ENCODE measurements at places on chromosomes 12 and 14. TPM values are rescaled to one million over a fixed set of nuclear protein-coding genes. Genes with fewer than 3 reads are reported as not detected.

GRCh38 chr14:32469388-32470160 lies 140.5 kb downstream of the AKAP6 start:
- peak; percentile 81 for DNase-seq

ACVR1B gene
- 14.8 TPM for total RNA-seq

ASCL1 gene
- total RNA-seq = not detected

LYZ gene
- not detected for total RNA-seq

SPRING1 gene
- 61.5 TPM for total RNA-seq

DNA sequence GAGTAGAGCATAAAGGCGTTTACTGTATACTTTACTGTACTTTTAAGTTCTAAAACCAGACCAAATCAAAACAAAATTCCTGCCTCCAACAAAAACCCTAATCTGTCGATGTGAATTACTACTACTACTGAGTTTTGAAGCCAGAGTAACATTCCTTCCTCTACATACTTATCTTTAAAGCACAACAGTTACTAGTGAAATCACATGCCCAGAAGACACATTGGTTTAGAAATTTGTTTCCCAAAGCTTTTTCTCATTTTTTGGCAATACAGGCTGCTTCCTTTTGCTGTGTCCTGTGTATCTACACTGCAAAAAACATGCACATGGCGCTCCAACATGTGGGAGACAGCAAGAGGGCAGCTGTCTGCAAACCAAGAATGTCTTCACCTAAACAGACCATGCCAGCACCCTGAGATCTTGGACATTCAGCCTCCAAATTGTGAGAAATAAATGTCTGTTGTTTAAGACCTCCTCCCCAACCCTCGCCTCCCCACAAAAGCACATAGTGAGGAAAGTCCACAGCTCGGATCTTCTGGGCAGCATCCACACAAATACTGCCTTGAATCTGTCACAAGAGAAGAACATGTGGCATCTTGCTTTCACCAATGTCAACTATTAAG lies 21.1 kb downstream of the SETD3 start:
- DNase-seq = no peak

DNA sequence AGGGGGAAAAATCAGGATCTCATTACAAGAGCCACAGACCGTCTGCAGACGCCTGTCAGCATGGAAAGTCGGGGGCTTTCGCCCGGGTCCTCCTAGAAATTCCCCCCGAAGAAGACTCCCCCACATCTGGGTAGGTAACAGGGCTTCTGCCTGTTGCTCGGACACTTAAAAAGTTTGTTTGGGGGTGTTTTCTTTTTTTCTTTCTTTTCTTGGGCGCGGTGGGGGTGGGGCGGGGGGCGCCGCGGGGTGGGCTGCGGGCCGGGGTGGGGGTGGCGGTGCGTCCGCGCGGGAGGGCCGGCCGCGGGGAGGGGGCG lies 358 bp downstream of the ELK3 start:
- DNase-seq = no peak

DNA sequence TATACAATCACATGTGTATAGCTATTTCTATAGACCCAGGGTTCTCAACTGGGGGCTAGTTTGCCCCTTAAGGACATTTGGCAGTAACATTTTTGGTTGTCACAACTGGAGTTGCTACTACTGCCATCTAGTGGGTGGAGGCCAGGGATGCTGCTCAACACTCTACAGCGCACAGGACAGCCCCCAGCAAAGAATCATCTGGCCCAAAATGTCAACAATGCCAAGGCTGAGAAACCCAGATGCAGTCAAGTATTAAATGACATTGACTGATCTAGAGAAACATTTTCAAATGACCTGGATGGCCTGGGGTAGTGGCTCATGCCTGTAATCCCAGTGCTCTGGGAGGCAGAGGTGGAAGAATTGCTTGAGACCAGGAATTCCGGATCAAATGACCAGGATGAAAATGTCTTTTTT lies 5.8 kb downstream of the WSB2 start:
- peak; percentile 75 for DNase-seq

GRCh38 chr12:109719123-109720022 lies 5.7 kb downstream of the FAM222A start:
- DNase-seq = no peak

- no peak for DNase-seq
These were observed 4.3 kb downstream of the GPR132 start for GRCh38 chr14:105060751-105061427.

ADAM21 gene
- 1.7 TPM for total RNA-seq

NPFF gene
- not detected for total RNA-seq

- DNase-seq = no peak
These were observed 305.4 kb downstream of the PCNX1 start for GRCh38 chr14:71212683-71213107.

PLEKHD1 gene
- total RNA-seq = 0.10 TPM

COCH gene
- total RNA-seq = 27.1 TPM

DNA sequence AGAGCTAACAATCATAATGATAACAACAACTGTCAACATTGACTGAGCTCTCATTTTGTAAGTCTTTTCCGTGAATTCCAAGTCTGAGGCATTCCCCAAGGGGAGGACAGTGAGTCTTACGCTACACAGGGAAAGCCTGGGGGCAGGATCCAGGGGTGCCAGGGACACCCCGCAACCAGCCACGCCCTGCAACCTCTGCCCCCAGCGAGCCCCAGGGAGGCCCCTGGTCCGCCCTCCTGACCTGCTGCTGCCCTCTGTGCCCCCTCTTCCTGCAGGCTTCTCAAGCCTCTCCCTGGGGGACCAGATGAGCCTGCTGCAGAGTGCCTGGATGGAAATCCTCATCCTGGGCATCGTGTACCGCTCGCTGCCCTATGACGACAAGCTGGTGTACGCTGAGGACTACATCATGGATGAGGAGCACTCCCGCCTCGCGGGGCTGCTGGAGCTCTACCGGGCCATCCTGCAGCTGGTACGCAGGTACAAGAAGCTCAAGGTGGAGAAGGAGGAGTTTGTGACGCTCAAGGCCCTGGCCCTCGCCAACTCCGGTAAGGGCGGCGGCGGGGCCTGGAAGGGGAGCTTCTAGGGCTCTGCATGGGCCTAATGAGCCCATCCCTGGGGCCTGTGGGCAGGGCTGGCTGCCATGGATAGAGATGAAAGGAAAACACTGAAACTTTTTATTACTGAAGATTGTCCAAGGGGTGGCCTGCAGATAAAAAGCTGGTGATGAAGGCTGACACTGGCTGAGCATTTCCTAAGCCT lies 115.4 kb downstream of the ESRRB start:
- DNase-seq = no peak

DNA sequence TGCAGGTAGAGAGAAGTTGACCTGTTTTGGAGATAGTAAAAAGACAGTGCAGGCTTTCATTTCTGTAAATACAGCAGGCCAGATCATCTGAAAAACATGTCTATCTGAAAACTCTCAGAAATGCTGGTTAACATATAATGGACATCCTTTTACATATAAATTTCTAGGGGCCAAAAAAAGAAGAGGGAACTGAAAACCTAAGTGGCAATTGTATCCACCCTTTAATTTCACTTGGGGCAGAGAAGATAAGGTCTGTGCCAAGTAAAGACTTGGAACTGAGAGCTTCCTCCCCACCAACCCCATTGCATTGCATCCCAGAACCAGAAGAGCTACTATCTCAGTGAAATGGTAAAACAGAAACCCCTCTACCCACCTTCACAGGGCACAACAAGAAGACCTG lies 141.0 kb downstream of the SRGAP1 start:
- DNase-seq = no peak

VAMP1 gene
- 2.3 TPM for total RNA-seq

NYNRIN gene
- total RNA-seq = 2.4 TPM

DNA sequence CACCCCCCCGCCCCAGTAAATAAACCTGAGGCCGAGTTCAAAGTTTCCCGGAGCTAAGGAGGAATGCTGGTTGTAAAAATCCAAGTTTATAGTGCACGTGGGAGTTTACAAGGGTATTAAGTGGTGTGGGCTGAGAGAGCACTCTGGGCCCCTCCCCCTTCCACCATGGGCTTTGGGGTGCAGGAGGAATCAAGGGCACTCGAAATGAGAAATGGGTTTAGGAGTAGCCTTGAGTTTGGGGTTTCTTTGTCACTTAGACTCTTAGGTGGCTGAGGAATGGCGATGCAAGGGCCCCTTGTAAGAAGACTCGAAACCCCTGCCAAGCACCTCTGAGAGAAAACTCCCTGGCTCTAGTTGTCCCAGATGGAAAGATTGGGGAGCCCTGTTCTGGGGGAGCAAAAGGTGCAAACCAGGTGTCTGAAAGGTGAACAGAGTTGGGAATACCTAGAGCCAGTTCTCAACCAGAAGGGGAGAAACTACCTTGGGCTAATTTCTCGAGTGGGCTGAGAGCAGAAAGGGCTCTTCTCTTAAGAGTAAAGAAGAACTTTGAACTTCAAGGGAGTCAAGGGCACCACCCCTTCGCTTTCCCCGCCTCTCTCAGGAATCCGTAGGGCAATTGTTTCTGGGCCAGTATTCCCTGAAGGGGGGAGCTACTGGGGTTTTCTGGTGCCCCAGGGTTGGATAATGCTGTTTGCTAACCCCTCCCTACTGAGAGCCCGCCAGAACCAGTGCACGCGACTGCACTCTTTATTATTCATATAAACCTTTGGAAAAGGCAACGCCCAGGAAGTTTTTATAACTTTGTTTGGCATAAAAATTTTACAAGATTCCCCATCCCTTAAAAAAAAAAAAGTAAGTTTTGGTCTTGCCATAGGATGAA lies 4.0 kb upstream of the HOTAIR start:
- DNase-seq = no peak

RNASE3 gene
- total RNA-seq = not detected

DNA sequence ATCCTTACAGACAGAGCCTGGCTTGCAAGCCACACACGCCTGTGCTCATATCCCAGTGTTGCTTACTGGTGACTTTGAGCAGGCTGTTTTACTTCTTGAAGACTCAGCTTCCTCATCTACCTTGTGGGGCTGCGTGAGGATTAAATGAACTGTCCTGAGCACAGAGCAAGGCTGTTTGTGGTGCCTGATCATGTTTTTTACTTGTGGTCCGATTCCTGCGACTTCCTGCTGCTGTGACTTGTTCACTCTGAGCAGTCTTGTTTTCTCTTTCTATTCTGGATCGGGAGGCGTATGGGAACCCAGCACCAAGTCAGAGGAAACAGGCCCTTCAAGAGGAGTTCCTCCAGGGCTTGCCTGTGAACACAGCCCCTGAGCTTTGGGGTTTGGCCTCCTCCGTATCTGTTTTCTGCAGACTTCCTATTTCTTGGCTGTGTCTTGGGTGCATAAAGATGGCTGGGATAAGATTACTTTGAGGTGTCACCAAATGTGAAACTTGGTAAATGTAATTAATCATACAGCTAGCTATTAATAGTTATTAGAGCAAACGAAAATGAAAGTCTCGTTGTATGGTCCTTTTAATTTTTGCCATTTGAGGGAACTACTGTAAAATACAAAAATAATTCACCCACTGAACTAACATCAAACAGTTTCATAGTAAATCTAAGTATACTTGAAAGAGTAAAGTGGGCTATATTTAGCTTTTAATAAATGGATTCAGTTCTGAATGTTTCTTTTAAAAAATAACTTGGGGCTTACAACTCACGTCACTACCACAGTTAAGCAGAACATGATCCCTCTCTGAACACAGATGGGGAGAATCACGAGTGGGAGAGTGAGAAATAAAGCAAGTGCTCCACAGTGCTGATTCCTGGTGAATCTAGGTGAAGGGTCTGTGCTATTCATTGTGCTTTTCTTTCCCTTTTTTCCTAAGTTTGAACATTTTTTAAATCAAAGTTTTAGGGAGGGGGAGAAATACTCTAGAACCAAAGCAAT lies 251.5 kb downstream of the FOXN3 start:
- DNase-seq = no peak

DEPDC4 gene
- total RNA-seq = 1.9 TPM

DNA sequence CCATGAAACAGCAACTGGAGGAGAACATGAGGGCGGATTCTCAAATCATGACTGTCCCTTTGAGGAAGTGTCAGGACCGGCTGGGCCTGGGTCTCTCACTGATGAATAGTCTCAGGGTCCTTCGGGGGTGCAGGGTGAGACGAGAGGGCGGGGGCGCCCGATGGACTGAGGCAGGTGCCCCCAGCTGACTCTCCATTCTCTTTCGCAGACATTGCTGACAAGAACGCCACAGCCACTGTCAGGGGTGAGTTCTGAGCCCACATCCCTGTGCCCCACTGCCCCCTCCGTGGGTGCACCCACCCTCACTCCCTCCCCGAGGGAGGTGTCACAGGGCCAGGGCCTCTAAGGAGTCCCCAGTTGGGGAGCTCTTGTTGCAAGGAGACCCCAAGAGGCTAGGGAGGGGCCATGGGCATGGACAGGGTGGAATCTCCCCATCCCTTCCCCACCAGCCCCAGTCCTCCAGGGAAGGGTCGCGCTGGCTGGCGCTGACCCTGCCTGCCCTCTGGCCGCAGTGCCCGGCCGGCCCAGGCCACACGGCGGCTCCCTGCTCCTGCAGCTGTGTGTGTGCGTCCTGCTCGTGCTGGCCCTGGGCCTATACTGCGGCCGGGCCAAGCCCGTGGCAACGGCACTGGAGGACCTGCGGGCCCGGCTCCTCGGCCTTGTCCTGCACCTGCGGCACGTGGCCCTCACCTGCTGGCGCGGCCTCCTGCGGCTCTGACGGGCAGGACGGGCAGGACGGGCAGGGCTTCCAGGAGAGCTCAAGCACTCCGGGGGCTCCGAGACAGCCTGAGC lies 8.7 kb downstream of the C14orf180 start:
- no peak for DNase-seq

All from renal cortical epithelial cell (primary cell).